Stimulated activated CD4-positive, alpha-beta T cell treated with anti-CD3 and anti-CD28 coated beads, TNF-alpha, amount 100 ng/mL, for 24 hours (primary cell): ENCODE measurements at places on chromosomes 3 and 15.

GRCh38 chr3:179016979-179017670 lies 54.5 kb downstream of the ZMAT3 start:
- no peak for DNase-seq

DNA sequence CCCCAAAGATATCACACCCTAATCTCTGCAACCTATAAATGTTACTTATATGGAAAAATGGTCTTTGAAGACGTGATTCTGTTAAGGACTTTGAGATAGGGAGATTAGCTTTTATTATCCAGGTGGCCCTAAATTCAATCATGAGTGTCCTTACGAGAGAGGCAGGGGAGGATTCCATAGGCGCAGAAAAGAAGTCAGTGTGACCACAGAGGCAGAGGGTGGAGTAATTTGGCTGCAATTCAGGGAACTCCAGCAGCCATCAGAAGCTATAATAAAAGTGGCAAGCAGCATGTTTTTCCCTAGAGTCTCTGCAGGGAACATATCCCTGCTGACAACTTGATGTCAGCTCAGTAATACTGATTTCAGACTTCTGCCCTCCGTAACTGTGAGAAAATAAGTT lies 315.2 kb upstream of the ROBO2 start:
- DNase-seq: no peak

DNA sequence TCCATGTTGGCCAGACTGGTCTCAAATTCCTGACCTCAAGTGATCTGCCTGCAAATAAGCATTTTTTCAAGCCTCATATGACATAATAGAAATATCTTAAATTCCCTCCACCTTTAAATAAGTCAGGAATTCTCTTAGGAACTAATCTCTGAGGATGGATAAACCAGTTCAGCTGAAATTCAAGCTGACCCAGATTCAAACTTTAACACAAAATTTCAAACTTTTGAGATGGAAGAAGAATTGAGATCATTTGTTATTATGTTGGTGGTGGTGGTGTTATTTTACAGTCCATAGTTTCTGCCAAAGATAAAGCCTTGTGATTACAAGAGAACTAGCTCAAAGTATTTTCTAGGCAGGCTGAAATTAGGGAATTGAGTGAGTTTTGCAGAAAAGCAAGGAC lies 85.5 kb downstream of the SSR3 start:
- DNase-seq: no peak

DNA sequence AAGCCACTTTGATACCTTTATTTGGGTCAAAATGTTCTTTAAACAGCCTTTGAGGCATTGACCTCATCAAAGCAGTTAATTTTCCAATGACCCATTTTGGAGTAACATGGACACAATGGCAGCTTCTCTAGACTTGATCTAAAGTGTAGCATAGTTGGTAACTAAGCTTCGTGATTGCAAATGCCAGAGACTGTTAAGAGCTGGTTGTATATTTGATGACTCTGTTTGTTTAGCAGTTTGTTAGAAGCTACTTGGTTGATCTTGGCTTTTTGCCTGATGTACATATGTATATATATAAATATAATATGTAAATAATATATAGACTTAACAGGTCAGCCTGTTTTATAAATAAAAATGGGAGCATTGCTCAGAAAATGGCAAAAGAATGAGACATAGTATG lies 68.4 kb downstream of the MITF start:
- no peak for DNase-seq

GRCh38 chr3:42224658-42225421 lies 41.1 kb downstream of the CCK start:
- no peak for DNase-seq

DNA sequence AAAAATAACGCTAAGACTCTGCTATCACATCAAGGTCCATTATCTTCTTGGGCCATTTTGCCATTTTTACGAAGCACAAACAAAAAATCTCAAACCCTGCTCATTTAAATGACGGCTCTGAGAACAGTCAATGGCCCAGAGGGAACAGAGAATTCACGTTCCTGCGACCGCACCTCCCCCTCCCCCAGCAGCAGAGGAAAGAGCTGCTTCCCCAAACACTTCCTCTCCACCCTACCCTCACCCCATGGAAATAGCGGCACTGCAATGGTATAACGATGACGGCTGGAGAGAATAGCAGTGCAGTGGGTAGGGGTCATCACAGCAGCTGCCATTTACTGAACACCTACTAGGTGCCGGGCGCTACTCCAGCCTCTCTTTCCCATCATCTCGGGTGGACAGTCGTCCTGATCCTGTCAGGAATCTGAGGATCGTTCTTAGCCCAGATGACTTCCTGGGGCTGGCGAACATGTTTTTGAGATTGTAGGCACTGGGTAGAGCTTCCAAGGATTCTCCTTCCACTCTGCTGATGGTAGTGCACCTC lies 113.3 kb downstream of the IQSEC1 start:
- DNase-seq: no peak

DNA sequence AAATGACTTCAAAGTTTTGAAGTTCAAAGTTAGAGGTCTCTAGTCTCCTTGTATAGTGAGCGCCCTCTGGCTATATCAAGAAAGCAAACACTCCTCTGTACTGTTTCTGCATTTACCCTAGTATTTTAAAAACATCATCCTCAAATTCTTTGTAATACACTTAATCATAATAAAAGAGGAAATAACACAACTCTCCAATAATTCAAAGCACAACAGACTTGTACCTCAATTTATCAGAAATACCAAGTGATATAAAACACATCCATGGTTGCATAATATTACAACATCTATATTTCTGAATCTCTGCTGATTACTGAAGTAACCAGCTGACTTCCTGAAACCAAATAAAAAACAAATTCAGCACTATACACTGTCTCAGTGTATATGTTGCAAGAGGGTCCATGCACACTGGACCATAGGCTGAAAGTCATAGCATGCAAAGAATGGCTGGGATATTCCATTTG lies 12.5 kb downstream of the PLOD2 start:
- DNase-seq: no peak

DNA sequence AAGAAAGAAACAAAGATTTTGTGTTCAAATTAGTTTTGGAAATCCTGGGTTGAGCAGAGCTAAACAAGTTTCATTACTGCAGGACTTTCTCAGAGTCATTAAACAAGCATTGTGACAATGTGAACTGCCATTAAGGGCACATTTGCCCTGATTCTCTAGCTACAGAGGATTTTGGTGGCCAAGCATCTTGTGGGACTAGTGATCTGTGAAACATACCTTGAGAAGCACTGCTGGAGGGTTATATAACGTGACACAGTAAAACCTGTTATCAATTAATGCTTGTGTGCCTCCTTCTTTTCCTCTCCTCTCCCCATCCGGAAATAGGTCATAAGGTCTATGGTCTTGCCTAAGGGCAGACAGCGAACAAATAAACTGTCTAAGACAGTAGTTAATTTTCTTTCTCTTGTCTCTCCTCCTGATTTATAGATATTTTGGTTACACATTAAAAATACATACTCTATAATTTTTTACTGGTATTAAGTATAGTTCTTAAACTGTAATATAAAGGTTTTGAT lies 167.3 kb upstream of the NANOGP8 start:
- no peak for DNase-seq

GRCh38 chr15:68389936-68390817 lies 41.8 kb downstream of the ITGA11 start:
- no peak for DNase-seq

GRCh38 chr15:83327041-83327440 lies 42.6 kb upstream of the BNC1 start:
- DNase-seq: no peak

DNA sequence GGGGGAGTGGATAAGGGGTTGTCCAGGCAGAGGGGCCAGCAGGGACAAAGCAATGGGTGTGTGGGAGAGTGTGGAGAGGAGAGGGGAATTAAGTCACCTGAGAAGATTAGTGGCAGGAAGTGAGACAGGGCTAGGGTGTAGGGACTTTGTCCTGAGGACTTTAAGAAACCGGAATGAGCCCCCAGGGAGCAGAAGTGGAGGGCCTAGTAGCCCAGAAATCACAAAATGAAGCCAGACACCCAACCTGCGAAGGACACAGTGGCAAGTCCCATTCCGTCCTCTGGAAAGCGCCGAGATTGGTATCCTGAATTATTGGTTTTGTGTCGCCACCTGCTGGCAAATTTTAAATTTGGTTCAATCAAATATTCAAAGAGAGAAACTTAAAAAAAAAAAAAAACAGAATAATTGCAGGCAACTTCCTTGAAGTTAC lies 78.0 kb upstream of the SLC25A36 start:
- DNase-seq: peak; percentile 19

DNA sequence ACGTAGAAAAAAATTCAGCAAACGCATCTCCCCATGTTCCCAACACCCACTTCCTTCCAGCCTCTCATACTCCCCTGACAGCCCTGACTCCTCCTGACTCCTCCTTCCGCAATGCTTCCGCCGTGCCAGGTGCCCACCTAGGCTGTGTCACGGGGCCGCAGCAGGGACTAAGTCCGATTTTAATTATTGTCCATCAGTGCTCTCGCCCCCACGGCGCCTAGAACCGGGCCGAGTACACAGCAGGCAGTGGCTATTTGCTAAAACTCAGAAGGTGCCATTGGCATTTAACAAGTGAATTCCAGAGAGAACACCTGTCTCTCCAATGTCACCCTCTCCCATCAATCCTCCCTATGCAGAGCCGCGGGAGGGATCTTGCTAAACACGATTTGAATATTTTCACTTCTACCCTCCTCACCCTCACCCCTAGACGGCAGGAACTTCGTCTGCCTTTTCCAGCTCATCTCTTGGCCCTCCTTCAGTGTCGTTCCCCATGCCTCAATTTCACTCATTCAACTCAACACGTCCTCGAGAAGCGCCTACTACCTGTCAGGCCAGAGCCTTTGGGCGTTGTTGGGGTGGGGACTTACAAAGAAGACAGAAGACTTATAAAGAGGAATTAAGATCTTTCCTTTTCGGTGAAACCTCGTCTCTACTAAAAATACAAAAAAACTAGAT lies 11.5 kb upstream of the SHF start:
- DNase-seq: peak; percentile 27
